ENCODE measurements at places on chromosomes 7 and 10.

DNA sequence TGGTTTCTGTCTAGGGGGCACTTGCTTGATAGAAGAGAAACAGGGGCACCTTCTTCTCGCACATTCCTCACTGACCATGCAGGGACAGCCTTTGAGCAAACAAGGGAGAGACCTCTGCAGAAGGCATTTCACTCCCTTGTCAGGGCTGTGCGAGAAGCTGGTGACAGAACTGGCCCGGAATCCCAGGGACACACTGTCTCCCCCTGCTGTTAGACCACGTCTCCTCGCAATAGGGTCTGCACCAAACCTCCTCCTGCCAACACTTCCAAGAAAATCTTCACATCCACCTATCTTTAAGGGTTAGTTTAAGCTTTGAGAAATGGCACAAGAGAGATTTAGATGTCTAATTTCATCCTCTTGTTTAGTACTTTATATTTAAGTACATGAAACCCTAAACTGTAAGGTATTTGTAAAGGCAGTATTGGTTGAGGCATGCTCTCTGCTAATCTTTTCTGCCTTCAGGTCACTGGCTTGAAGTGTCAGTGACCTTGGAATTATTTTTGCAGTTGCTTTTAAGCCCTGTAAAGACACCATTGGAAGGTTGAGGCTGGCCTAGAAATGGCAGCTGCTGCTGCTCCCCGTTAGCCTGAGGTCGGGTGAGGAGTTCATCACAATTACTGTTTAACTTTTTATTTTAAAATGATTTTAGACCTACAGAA lies 37.0 kb downstream of the RBM20 start:
- no peak for DNase-seq

- DNase-seq: no peak
Measured at GRCh38 chr7:36777062-36777461, 52.8 kb upstream of the AOAH start.

GRCh38 chr7:8165150-8165549 lies 96.8 kb downstream of the ICA1 start:
- no peak for DNase-seq

DNA sequence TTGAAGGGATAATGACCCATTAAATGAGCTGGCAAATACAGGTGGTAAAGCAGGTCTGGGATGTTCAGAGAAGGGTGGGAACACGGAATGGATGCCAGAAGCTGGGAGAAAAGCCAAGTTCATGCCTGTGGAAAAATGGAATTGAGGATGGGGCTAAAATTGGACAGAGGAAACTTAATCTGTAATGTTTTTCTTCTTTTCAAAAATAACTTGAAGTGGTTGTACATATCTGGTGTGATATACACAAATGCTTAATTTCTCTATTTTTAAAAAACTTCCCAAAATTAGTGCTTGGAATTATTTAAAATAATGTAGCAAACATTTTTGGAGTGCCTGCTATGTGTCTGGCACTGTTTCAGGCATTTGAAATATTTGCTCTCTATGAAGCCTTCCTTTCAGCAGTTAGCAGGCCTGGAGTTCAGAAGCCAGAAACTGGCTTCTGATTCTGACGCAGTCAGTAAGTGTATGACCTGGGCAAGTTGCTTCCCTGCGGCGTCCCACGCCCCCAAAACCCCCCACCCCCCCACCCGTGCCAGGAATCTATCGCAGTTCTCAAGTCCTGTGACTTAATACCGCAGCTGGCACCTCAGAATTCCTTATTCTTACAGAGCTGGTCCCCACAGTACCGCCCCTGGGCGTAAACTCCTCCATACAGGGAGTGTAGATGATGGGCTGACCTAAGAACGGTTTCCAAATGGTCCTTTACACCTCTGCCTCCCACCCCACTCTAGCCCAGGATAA lies 828 bp upstream of the MALSU1 start:
- DNase-seq: no peak

DNA sequence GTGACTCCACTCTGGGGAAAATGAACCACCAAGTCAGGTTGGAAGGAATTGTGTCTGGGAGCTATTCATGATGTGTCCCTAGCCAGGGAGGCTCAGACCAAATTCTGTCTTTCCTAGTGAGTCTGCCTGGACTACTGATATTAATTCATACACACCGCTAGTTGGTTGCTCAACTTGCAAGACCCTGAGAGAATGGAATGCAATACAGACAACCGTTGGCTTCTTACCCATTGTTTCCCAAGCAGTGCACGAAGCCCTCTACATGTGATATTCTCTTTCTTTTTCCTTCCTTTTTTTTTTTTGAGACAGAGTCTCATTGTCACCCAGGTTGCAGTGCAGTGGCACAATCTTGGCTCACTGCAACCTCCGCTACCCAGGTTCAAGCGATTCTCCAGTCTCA lies 19.4 kb upstream of the SRGN start:
- no peak for DNase-seq

DNA sequence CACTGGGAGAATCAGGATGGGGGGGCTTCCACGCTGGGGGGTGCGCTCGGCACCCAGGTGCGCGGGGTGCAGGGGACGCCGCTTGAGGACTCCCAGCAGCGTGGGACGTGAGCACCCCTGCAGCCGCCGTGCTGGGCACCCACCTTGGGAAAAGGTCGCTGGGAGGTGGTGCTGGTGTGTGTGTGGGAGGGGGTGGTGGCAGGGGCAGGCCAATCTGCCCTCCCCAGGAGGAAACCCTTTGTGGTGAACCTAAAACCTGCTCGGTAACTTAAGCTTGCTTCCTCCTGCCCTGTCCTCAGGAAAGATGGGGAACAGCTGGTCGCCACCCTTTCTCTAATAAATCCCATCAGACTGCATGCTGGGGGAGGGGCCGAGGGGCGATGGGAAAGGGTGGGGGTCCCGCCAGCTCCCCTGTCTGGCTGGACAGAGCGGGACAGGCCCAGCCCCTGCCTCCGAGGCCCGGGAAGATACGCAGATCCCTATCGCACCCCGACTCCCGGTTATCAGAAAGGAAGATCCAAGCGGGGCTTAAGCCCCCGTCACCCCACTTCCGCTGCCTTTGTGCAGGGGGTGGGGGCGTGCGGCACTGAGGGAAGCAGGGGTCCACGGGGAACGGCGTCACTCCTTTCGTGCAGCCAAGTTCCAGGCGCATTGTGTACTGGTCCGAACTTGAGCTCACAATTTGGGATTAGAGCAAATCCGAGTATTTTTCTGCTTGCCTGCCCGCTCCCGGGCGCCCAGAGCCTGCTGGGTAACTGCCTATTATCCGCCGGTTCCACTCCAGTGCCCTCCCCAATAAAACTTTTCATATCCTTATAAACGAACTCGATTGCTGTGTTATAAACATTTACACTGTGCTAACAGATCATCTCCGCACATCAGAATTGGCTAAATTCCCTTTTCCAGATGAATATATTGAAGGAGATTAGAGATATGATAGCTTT lies 64.6 kb downstream of the UNCX start:
- no peak for DNase-seq

- DNase-seq: no peak
Measured at GRCh38 chr10:111316722-111317212, 239.9 kb downstream of the ADRA2A start.

- DNase-seq: no peak
Measured at GRCh38 chr10:5999440-6000165, 22.3 kb upstream of the IL15RA start.

DNA sequence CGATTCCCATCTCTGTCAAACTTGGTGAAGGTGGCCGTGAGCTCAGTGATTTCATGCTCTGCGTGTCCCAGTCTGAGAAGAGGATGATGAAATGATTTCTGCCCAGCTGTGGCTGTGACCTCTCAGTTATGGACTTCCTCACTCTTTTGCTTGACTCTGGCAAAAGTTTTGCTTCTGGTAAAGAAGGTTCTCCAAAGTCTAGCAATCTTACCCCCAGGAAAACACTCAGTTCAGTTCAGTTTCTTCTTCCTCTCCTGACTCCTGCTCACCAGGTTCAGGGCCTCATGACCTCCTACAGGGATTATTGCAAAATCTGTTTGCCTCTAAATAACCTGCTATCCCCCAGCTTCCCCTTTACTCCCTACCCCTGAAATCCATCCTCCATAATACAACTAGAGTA lies 4.9 kb upstream of the BLOC1S2 start:
- no peak for DNase-seq

GRCh38 chr7:101743995-101744360 lies 73.4 kb upstream of the CUX1 start:
- no peak for DNase-seq

- no peak for DNase-seq
Measured at GRCh38 chr10:21518641-21519396, 6.7 kb downstream of the SKIDA1 start.

DNA sequence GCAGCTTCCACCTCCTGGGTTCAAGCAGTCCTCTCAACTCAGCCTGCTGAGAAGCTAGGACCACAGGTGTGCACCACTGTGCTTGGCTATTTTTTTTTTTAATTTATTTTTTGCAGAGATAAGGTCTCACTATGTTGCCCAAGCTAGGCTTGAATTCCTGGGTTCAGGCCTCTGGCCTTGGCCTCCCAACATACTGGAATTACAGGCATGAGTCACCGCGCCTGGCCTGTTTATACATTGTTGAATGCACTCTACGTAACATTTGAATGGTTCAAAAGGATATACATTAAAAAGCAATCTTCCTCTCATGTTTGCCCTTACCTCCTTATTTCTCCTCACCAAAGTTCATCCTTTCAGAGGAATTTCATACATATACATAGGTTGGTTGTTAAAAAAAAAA lies 7.2 kb upstream of the SNX10 start:
- no peak for DNase-seq

- no peak for DNase-seq
Measured at GRCh38 chr10:89343089-89343767, 15.4 kb downstream of the IFIT3 start.

DNA sequence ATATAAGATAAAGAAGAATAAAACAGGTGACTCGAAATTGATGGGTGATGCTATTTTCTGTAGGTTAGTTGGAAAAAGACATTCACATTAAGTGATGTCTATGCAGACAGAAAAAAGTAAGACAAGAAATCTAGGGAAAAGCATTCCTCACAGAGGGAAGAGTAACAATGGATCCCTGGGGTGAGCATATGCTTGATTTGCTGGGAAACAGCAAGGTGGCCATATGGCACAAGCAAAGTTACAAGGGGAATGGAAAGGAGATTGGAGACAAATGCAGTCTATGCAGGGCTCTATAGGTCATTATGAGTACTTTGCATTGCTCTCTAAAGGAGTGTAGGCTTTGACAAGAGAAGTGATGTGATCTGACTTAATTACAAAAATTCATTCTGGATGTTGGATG lies 90.9 kb upstream of the ZNF804B start:
- DNase-seq: no peak

- no peak for DNase-seq
Measured at GRCh38 chr7:101985057-101985902, 167.9 kb downstream of the CUX1 start.

DNA sequence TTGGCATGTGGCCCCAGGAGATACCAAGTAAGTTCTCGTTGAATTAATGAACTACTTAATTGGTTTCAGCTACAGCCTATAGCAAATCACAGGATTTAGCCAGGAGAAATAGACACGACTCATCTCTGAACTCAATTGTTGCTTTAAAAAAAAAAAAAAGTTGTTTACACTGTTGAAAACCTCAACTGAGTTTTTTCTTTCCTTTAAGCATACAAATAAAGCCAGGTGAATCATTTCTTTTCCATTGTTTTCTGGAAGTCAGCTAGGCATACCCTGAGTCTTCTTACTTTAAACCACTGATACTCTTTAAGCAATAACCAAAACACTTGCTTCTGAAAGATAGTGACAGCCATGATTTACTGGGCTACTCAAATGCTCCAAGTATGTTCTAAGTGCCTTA lies 755 bp downstream of the FRMPD2 start:
- no peak for DNase-seq

DNA sequence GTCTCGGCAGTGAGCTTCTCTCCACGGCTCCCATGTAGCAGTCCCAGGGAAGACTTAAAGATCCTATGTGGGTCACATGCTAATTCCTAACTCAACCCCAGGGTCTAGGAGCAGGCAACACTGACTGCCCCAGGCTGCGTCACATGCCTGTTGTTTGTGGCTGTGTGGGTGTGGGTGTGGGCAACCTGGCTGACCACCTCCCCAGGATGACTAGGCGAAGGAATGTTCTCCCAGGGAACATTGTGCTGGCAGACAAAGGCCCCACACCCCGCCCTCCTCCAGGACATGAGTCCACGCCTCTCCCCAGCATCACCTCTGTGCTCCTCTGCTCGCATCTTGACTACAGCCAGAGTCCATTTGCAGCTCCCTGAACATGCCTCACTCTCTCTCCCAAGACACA lies 30.3 kb downstream of the SLC29A3 start:
- no peak for DNase-seq

DNA sequence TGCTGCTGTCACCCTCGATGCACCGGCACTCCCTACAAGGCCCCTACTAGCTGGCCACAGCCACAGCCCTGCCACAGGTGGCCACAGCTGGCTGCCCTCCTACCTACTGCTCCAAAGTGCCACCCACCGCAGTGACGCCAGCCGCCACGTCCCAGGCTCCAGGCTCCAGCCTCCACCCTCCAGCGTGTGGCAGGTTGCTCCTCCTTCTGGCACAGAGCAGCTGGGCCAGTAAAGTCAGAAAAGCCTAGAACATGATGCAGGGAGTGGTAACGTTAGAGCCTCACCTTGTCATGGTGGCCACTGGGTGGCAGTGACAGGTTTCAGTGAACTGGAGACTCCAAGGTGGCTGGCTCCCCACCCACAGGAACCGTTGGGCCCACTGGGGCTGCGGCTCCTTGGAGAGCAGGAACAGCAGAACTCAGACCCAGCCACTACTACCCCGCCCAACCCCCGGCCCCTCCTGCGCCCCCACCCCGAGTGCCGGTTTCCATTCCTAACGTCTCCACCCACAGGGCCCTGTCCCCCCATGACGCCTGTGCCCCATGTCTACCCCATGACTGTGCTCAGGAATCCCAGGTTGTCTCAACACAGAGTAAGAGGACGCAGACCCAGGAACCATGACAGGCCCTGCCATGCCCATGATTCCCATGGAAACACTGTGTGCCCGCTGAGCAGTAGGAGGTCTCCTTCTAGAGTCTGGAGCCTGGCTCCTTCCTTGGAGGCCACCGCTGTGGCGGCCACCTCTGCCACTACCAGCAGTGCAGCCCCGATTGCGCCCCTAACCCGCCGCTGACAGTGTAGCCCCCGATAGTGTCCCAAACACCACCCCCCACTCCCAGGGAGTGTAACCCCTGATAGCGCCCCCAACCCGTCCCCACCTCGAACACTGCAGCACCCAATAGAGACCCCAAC lies 52.3 kb upstream of the ZNF33B start:
- DNase-seq: no peak

GRCh38 chr7:127872122-127872521 lies 159.1 kb downstream of the LRRC4 start:
- no peak for DNase-seq

GRCh38 chr10:127937069-127937468 lies 30.2 kb downstream of the PTPRE start:
- DNase-seq: no peak

DNA sequence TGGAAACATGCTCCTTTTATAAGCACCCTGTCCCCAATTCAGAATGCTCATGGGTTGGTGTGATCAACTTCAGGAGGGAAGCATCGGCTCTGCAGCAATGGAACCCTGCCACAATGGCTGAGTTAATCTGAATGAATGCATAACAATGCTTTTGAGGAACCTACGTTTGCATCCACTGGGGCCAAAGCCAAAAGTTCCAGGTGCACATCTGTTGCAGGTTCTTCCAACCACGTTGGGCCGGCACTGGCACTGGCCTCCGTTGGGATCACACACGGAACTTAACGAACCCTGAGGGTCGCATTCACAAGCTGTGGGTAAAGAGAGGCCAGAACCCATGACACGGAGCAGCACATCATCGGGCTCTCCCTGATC lies 43.4 kb downstream of the LAMB1 start:
- DNase-seq: no peak

Data from stimulated activated CD8-positive, alpha-beta memory T cell treated with anti-CD3 and anti-CD28 coated beads, Interleukin-4, amount 100 ng/mL, for 4 hours (primary cell).